ENCODE measurements at places on chromosomes 4 and X.
A peak's percentile ranks its signal among the peaks of the same experiment; 100 is the strongest.

- no peak for DNase-seq
Measured at GRCh38 chr4:155773196-155773800, 14.5 kb downstream of the GUCY1B1 start.

GRCh38 chr4:56261027-56261426 is 126.3 kb downstream of the AASDH start:
- DNase-seq, result no peak

DNA sequence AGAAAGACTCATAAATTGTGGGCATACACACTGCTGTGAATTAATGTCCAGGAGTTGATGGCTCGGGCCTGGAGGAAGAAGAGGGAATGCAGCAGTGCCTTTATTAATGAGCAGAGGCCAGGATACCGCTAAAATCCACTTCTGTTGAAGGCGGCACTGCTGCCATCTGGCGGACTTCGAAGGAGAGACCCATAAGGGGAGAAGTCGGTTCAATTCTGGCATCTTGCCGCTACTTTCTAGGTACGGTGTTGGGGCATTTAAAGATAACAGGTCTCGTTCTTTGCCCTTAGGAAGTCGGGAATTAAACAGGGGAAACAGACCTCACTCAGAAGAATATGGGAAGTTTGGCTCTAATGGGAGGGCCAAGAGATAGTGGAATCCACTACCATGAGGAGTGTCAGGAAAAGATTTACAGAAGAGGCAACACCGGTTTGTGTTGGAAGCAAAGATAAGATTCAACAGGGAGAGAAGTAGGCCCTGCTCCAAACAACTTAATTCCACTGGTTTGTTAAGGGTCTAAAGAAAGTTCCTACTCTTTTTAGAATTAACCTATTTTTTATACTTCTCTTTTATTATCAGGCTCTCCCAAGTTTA is 133.6 kb upstream of the GIMD1 start:
- DNase-seq, result peak; percentile 53

DNA sequence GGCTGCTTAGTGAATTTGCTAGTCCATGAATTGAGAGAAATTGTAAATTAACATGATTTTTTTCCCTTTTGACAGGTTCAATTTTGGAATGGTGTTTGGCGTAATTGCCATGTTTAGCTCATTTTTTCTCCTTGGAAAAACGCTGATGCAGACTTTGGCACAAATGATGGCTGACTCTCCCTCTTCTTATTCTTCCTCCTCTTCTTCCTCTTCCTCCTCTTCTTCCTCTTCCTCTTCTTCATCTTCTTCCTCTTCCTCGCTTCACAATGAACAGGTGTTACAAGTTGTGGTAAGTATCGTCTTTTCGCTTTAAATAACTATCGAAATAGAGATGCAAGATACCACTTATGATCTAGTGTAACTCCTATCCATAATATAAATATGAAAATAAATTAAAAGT is 5.7 kb downstream of the MBTPS2 start:
- DNase-seq, result no peak

GRCh38 chr4:108375434-108375833 is 206.7 kb upstream of the LEF1 start:
- no peak for DNase-seq

DNA sequence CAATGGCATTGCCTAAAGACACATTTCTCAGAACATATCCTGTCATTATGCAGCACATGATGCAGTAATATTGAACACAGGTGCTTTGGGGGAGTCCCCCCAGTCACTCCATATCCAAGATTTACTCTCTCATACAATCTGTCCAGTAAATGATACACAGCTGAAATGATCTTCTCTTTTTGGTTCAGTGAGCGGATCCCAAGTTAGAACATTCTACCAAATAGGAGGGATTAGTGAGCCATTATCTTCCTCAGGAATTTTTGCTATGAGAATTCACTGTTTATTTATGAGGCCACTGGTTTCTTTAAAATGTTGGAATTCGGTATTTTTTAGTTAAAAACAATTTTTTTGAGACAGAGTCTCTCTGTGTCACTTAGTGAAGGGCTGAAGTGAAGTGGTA is 96.5 kb downstream of the TRAPPC11 start:
- DNase-seq, result no peak

Measured in H7 (cell line).